ENCODE measurements at places on chromosomes 2 and 18.

DNA sequence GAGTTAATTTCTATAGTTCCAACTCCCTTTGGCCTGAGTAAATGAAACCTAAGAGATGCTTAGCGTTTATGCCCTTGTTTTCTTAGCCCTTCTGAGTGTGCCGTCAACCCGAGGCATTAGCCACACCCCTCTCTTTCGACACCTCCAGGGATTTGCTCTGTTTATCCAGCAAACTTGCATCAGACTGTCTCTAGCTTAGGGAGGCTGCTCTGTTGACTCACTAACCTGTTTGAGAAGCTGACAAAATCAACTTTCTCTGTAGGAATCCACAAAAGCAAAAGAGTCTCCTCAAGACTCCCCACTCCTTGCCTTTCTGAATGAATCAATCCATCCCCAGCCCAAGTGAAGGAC lies 317.6 kb downstream of the TNS1 start:
- DNase-seq: no peak

GRCh38 chr2:193199322-193199721 lies 1004.6 kb upstream of the TMEFF2 start:
- DNase-seq: no peak

- no peak for DNase-seq
Observed at GRCh38 chr2:192775459-192776262, 580.9 kb upstream of the TMEFF2 start.

DNA sequence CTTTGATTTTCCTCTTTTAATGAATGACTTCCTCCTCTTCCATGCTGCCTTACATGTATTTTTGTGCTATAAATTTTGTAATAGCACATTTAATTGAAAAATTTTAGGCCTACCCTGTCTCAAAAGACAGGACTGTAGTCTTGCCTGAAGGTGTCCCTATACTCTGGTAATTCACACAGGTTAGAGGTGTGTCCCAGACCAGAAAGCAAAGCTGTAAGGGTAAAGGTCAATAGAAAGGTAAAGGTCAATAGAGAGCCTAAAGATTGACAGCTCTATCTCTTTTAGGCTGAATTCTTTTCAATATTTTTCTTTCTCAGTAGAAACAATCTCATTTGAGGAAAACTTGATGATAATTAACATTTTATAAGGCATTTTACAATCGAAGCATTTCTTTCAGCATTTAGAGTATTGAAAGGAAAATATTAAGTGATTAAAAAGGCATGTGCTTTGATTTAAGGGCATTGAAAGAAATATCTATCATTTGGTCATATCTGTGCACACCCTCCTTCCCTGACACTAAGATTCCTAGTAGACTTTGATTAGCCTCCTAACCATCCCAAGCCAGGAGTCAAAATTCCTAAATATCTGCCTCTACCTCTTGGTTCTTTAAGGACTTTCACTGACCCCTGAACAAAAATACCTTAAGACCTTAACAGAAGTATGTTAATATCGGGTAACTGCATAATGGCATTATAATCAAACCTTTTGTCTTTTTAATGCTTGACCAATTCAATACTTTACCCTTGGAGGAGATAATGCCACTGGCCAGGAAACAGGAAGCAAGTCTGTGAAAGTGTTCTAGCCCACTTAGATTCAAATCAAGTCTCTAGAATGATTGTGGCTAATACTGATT lies 161.8 kb upstream of the DTNA start:
- DNase-seq: no peak

- no peak for DNase-seq
Observed at GRCh38 chr18:5464251-5464650, 79.5 kb downstream of the EPB41L3 start.

GRCh38 chr2:142872882-142873724 lies 4.4 kb upstream of the KYNU start:
- DNase-seq: no peak

DNA sequence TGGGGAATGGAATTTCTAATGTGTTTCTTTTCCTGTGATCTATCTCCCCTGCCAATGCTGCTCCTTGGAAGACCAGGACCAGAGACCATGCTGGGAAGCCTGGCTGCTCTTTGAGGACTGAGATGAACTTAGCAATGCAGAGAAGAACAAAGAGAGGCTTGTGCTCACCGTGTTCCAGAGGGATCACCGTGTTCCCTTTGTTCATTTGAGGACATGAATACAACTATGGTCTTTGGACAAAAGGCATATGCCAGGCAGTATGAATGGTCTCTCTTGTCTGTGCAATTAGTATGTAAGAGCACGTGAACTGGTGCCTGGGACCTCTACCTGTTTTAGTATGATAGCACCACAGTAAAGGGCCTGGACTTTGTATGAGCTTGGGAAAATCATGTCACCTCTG lies 139.9 kb downstream of the TDRD15 start:
- no peak for DNase-seq

DNA sequence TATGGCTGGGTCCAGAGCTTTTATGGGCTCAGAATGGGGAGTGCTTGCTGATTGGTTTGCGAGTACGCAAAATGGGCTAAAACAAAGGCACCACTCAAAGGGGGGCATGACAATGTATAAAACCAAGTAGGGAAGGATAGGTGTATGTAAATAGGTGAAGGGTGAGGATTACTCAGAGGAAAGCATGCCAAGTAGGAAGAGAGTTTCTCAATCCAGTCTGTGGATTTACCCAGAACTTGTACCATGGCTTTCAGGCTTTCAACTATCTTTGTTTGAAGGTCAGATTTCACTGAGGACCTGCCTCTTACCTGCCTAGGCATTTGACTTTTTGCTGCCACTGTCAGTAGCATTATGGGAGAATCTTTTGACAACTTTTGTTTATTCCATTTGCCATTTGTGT lies 92.3 kb downstream of the RAB3GAP1 start:
- DNase-seq: no peak

- peak; percentile 4 for DNase-seq
Observed at GRCh38 chr2:25558262-25558661, 115.1 kb downstream of the DTNB start.

- DNase-seq: no peak
Observed at GRCh38 chr2:27074738-27075565, 3.5 kb upstream of the EMILIN1 start.

DNA sequence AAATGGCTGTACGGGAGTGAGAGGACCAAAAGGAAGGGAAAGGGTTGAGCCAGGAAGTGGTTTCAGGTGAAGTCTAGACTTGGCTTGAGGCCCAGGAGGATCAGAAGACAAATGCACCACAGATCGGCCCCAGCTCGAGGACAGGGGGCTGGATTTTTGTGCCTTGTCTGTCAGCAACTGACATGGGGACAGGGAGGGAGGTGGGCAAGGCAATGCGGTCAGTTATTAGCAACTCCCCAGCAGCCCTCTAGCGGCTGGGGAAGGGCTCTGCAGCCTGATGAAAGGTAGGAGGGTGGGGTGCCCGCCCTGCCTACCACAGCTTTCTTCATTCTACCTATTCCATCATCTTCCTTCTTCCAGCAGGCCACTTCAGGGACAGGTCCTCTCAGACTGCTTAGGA lies 50.0 kb downstream of the CPO start:
- DNase-seq: peak; percentile 1

- DNase-seq: no peak
Observed at GRCh38 chr2:159153463-159153862, 133.0 kb downstream of the WDSUB1 start.

DNA sequence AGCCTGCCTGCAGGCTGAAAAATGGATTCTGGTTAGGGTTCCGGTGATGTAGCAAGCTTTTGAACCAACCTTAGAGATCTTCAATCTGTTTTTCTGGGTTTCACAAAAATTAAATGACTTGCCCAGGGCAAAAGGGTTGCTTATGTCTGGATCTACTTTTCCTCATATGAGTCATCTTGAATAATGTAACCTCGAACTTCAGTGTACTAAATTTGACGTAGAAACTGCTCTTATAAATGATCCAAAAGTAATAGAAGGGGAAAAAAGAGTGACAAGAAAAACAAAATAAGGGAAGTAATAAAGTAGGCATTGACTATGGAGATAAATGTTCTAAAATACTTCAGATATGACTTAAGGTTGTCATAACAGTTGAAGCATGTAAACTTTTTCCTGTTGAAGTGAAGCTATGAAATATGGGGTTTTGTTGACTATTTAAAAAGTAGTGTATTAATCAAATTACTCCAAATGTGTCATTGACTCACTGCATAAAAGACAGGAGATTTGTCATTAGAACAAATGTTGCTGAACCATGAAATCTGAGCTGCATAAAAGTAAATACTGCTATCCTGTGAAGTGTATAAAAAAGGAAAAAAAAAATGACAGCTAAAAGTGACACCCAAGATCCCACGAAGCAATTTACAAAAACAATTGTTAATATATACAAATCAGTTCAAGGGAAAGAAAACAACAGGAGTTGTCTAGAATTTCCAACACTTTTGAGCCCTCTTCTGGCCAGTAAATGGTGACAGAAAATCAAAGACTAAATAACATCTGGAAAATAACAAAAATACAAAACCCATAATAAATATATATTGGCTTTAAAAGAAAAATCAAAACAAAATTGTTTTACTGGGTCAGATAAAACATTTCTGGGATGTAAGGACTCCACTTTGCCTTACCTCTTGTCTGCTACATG lies 103.6 kb upstream of the SERPINE2 start:
- DNase-seq: no peak

GRCh38 chr2:9912468-9912867 lies 39.0 kb upstream of the GRHL1 start:
- DNase-seq: no peak

DNA sequence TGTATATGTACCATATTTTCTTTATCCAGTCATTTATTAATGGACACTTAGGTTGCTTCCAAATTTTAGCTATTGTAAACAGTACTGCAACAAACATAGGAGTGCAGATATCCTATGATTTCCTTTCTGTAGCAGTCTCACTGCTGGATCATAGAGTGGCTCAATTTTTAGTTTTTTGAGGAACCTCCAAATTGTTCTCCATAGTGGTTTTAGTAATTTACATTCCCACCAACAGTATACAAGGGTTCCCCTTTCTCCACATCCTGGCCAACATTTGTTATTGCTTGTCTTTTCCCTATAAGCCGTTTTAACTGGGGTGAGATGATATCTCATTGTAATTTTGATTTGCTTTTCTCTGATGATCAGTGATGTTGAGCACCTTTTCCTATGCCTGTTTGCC lies 114.3 kb downstream of the TMEM17 start:
- no peak for DNase-seq

- no peak for DNase-seq
Observed at GRCh38 chr2:71938659-71939587, 208.7 kb downstream of the CYP26B1 start.

DNA sequence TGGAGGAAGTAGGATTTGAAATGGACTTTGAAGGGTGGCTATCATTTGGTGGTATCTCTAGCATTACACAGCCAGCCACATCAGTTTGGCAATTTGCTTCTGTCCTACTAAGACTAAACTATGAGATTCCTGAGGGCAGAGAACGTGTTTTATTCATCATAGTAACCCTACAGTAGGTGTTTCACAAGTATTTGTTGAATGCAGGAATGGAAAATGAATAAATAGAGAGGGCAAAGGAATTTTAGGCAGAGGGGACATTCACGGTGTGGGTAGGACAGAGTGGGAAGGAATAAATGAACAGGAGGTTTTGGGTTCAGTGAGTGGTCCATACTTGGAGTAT lies 15.7 kb upstream of the GPR39 start:
- no peak for DNase-seq

DNA sequence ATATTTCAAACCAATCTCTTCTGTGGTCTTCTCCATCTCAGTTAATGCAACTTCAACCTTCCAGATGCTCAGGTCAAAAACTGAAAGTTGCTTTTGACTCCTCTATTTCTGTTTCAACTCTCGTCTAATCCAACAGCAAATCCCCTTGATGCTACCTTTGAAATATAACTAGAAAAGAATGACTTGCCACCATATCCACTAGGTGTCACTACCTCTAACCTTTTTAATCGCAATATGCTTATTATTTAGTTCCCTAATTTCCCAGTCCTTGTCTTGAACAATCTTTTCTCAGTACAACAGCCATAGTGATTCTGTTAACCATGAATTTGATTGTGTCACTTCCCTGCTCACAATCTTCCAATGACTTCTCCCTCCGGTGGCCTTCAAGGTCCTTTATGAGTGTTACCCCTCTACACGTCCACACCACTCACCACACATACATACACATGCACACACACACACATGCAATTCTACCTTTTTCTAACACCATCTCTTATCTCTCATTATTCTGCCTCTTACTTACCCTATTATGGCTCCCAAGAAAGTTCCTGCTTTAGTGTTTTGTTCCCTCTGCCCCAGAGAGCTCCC lies 245.5 kb upstream of the KCNJ3 start:
- no peak for DNase-seq

DNA sequence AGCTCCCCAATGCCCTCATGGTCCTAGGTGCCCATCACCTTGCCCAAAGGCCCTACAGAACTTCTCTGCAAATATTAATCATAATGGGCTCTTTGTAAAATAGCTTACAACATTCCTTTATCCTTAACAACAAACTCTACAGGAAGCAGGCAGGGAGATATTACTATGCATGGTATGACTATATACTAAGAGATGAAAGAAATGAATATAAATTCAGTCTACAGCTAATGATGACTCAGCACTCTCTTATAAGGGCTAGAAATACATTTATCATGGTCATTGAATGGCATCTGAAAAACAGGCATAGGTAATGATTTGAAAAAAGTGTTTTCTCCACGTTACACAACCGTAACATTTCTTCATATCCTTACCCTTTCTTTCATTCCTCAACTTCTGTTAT lies 254.8 kb upstream of the DSEL start:
- DNase-seq: no peak

DNA sequence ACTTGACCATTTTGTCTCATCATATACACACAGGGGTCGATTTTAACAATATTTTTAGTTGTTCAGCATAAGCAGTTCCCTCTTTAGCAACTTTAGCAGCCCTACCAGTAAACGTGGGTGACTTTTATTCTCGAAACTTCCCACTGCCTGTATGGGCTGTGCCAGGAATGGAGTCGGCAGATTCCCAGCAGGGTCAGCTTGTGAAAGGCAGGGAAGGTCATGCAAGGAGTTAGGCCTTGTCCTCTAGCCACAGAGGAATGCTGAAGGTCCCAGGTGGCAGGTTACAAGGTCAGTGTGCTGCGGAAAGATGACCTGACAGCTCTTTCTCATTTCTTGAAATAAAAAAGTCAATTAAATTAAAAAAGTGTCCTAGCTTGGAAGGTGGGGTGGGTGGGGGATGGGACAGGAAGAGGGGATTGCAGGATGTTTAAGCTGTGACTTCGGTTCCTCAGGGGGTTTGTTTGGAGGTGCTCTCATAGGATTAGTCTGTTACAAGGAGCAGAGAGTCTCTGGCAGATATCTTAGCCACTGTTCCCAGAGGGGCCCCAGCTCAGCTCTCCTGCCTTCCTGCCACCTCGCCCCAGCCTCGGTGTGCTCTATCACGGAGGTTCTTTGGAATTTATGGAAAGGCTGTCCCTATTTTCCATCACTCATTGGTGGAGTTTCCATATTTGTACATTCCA lies 21.4 kb downstream of the DRC1 start:
- no peak for DNase-seq

DNA sequence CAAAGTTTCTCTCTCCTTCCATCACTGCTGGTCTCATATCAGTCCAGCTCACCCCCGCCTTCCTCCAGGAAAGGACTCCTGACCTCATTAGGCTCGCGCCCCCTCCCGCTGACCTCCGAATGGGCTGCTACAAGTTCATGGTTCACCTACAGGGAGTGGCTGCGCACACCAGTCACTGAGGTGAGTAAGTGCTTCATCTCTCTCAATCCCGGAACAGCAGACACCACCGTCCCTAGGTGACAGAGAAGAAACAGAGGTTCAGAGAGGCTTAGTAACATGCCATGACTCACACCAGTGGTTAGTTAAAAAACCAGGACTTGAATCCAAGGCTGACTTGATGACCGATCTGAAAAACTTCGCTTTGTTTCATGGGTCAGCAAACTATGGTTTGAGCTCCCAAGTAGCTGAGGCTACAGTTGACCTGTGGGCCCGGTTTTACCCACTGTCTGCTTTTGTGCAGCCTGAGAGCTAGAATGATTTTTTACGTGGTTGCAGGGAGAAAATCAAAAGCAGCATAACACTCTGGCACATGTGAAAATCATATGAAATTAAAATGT lies 42.0 kb downstream of the ZFP36L2 start:
- no peak for DNase-seq

Data from stimulated activated CD4-positive, alpha-beta T cell treated with anti-CD3 and anti-CD28 coated beads, Interleukin-4, amount 100 ng/mL, for 48 hours (primary cell).